ENCODE measurements at places on chromosomes 6 and 20. TPM values are rescaled to one million over a fixed set of nuclear protein-coding genes. Genes with fewer than 3 reads are reported as not detected.
A peak's percentile ranks its signal among the peaks of the same experiment; 100 is the strongest.

ADGRB3 gene
- total RNA-seq: not detected

NNAT gene
- total RNA-seq: 0.36 TPM

GPR63 gene
- total RNA-seq: 1.0 TPM

ERVFRD-1 gene
- total RNA-seq: not detected

RNF182 gene
- not detected for total RNA-seq

- H3K4me3 ChIP-seq: peak overlapping the region; percentile 94
- peaks cover 24% of the 10 kb centered on the region for H3K4me1 ChIP-seq
- H3K27ac ChIP-seq: peak overlapping the region; percentile 93
- no peaks in the 10 kb centered on the region for H3K27me3 ChIP-seq
Measured at GRCh38 chr6:5260111-5260620, 584 bp downstream of the LYRM4 start.

DNA sequence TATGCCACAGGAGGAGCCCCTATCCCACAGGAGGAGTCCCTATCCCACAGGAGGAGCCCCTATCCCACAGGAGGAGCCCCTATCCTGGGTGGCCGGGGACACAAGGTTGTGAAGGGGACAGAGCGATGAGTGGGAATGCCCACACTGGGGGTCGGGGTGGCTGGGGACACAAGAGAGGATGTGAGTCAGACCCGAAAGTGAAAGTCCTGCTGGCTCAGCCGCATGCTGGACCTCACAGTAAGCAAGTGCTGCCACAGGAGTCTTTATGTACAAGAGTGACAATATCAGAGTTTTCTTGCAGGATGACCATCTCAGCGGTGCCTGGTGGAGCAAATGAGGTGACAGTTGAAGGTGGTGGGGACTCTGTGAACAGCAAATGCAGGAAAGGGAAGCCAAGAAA lies 93.7 kb downstream of the PSMB1 start:
- H3K4me3 ChIP-seq: no peak overlapping the region
- H3K27me3 ChIP-seq: peaks cover 6% of the 10 kb centered on the region
- H3K27ac ChIP-seq: peak overlapping the region; percentile 31
- H3K4me1 ChIP-seq: peaks cover 32% of the 10 kb centered on the region

- H3K4me1 ChIP-seq: no peaks in the 10 kb centered on the region
- H3K27me3 ChIP-seq: peaks cover 33% of the 10 kb centered on the region
- H3K36me3 ChIP-seq: no peaks in the 10 kb centered on the region
- no peak overlapping the region for H3K4me3 ChIP-seq
Measured at GRCh38 chr20:21433329-21433890, 36.1 kb upstream of the NKX2-4 start.

DNA sequence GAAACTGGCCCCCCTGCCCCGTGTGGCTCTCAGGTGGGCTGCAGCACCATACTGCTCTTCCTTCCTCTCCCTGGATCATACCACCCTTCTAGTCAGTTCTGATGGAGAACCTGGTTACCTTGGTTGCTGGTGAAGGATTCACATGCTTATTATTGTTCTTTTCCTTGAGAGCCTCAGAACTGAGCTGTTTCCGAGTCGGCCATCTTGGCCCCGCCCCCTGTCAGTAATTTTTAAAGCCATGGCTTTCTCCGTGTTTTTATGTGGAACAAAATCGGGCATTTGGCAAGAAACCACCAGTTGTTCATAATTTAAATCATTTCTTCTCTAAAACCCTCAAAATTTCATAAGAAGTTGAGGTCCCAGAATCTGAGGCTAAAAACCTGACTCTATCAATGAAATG lies 493.8 kb downstream of the NKAIN2 start:
- DNase-seq: no peak
- no peak overlapping the region for H3K4me3 ChIP-seq
- H3K27me3 ChIP-seq: no peaks in the 10 kb centered on the region
- H3K4me1 ChIP-seq: no peaks in the 10 kb centered on the region
- no peak overlapping the region for H3K27ac ChIP-seq

- no peak overlapping the region for H3K27ac ChIP-seq
- H3K4me1 ChIP-seq: no peaks in the 10 kb centered on the region
- H3K36me3 ChIP-seq: peaks cover 15% of the 10 kb centered on the region
- H3K27me3 ChIP-seq: no peaks in the 10 kb centered on the region
- no peak overlapping the region for H3K4me3 ChIP-seq
- DNase-seq: no peak
Measured at GRCh38 chr6:80356000-80356399, 249.5 kb downstream of the BCKDHB start.
